Activated T-helper 1 cell treated with Interleukin-2 at 50 U/mL for 16 hours (primary cell): ENCODE measurements at places on chromosomes 4 and X.

GRCh38 chr4:107034996-107035818, 906 bp downstream of the DKK2 start:
- no peak for DNase-seq

GRCh38 chr4:77795326-77795725, 23.8 kb downstream of the CNOT6L start:
- DNase-seq, result no peak

DNA sequence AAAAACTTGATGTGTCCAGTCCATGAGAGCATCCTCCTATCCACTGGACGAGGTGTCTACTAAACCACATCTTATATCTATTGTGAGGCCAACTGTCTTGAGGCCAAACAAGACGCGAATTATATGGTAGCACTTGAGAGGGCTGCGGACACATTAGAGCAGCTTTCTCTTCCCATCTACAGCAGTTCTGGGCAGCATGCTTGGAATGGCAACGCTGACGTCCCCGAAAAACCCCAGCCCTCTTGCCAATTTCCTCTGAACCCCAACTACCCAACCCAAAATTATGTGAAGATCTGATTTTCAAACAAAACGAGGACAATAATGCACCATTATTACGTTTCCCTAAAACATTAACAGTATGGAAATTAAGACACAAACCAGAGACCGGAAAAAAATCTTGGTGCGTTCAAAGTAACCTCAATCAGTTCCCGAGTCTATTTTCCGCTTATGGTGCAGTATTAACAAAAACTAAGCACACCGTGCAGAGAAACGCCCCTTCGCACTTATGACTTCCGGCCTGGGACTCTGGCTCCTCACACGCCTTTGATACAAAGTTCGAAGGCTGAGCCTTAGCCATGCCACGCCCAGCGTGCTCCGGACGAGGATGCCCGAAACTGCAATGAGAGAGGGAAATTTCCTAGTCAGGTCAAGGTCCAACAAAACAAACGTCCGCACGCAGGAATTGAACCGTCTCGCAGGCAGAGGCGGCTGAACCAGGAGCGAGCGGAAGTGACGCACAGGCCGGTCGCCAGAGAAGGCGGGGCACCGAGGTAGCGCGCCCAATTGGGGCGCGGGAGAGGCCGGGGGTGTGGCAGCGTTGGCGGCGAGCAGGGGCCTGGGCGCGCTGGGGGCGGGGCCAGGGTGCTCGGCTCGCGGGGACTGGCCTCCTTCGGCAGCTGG, 458 bp upstream of the AP1AR start:
- peak; percentile 95 for DNase-seq

GRCh38 chr4:126241634-126242033, 926.9 kb downstream of the FAT4 start:
- no peak for DNase-seq
